ENCODE measurements at places on chromosomes 11 and 22.

DNA sequence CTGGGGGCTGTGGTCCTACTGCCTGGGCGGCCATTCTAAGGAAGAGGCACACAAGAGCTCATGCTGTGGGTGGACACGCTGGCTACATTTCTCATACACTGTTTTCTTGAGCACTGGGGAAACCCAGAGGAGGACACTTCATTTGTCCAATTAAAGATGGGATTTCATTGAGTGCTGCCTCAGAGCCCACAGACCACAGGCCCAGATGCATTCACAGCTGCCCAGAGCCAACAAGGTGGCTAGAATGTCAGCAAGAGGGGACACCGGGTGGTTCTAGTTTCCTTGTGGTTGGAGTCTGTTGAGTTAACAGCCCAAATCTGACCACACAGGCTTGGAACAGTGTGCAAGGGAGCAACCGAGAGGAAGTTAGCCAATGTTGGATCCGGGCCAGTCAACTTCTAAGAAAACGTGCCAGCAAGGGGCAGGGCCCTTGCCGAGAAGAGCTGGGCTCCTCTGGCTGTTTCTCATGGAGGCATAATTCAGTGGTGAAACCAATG is 35.0 kb upstream of the SORL1 start:
- peak; percentile 36 for DNase-seq

GRCh38 chr22:24146791-24147353 is 34.4 kb upstream of the SUSD2 start:
- DNase-seq = no peak

DNA sequence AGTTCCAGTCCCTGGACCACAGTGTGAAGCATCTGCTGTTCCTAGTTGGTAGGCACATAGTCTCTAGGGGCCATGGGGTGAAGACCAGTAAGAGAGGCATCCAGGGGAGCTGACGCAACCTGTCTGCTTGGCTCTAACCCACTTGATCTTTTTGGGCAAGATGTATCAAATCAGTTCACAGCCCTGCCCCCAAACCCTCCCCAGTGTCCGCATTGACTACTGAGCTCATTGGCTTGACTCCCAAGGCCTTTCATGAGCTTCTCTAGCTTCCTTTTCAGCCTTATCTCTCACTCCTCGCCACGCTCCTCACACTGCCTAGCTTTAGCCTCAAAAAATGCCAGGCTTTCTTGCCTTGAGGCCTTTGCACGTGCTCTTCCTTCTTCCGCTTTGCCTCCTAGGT is 29.7 kb upstream of the ABCC8 start:
- peak; percentile 5 for DNase-seq

DNA sequence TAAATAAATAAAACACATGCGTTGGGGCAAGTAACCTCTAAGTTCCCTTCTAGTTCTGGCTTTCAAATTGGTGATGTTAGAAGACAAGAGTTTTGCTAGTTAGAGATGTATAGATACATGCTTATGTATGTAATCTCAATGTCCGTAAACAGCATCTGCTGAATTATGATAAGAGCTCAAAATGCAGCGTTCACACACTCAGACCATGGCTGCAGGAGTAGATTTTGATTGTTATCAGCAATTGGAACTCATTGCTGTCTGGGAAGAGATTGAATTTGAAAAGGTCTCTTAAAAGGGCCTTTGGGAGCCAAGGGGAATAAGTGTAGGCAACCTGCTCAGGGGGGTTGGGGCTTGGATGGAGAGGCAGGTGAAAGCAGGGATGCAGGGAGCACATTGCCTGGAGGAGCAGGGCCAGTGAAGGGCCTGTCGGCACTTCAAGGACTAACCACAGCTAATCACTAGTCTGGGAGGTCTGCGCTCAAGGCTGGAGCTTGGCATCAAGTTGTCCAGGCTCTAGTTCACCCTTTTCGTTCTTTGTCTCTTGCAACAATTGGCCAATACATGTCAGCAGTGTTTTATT is 2.7 kb upstream of the RAG1 start:
- DNase-seq = no peak

GRCh38 chr11:13288375-13289029 is 10.9 kb downstream of the BMAL1 start:
- DNase-seq = no peak

- no peak for DNase-seq
Measured at GRCh38 chr11:68107689-68108088, 13.5 kb downstream of the CHKA start.

GRCh38 chr22:46619830-46620501 is at the start of gene GRAMD4:
TSS of gene GRAMD4 (plus strand) at chr22:46620386. CDS start at chr22:46626800, 6,414 bp downstream.
- DNase-seq = no peak

GRCh38 chr11:76850130-76850529 is 10.6 kb upstream of the ACER3 start:
- DNase-seq = no peak

GRCh38 chr22:45305456-45306075 is 4.2 kb upstream of the FAM118A start:
- DNase-seq = no peak

DNA sequence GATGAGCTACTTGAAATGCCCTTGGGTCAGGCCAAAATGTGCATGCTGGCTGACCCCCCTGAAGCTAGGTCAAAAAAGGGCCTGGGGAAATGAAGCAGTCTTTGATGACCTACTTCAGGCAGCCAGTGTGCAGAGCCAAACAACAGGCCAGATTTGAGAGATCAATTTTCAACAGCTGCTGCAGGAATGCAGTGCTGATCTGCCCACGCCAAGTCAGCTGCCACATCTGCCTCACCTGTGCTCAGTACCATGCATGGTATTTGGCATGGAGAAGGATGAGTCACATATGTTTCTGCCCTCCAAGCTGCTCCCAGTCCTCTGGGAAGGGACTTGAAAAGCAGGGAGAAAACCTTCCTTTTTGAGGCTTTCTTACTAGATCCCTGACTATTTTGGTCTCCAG is 35.8 kb downstream of the MTNR1B start:
- no peak for DNase-seq

DNA sequence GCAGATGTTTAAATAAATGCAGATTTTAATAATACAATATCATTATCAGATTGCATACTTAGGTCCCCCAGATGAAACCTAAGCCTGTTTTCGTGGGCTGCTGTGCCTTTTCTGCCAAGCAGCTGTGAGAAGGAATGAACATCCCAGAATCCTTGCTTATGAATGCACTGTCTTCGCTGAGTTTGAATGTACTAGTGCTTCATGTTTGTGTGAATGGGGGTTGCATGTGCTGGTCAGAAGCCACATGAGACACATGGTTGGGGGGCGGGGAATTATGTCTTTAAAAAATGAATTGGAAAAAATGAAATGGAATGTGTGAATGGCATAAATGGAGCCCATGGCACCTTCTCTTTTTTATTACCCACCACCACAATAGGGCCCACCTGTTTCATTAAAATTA is 125.4 kb upstream of the HSD17B12 start:
- DNase-seq = no peak

GRCh38 chr11:10477690-10478046 is 22.6 kb downstream of the AMPD3 start:
- no peak for DNase-seq

DNA sequence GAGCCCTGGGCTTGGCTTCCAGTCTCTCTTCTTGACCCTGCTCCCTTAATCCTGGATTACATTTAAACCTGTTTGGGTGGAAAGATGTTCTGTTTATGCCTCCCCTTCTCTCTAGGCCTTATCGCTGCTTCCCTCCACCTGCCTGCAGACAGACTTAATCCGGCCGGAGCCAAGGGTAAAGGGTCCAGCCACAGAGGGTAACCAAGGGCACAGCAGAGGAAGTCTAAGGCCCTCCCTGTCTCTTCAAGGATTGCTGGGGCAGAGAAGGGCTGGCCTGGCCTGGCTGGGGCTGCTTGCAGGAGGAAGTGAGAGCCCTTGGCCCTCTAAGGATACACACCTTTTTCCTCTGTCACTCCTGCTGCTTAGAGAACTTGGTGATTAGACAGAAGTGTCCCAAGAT is 2.1 kb downstream of the GAL3ST3 start:
- DNase-seq = no peak

DNA sequence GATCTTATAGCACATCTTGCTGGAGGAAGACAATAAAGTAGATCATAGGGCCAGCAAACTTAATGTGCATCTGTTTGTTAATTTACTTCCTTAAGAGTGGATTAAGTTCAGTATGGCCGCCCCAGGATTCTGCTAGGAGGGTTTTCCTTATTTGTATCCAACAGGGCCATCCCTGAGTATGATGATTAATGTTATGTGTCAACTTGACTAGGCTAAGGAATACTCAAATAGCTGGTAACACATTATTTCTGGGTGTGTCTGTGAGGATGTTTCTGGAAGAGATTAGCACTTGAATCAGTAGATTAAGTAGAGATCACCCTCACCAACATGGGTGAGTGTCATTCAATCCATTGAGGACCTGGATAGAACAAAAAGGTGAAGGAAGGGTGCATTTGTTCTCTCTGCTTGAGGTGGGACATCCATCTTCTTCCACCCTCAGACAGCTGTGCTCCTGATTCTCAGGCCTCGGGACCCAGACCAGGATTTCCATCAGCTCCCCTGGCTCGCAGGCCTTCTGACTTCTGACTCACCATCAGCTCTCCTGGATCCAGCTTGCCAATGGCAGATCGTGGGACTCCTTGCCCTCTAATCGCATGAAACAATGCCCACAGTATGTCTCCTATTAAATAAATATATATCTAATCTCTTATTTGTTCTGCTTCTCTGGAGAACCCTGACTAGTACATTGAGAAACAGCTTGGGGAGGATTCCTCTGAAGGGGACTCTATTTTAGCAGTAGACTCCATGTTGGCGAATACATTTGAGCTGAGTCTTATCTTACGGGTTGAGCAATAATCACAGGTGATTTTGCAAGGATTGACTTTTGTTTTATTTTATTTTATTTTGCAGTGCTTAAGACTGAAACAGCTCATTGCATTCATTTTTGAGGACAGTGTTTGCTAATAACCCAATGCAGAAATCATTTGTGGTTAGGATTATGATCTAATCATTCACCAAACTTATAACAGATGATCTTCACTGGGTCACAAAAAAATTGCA is 9.0 kb upstream of the ZBTB44 start:
- no peak for DNase-seq

- DNase-seq = no peak
Measured at GRCh38 chr11:71170624-71171423, 81.6 kb downstream of the SHANK2 start.

- DNase-seq = no peak
Measured at GRCh38 chr22:35781898-35782297, 64.2 kb downstream of the APOL5 start.

DNA sequence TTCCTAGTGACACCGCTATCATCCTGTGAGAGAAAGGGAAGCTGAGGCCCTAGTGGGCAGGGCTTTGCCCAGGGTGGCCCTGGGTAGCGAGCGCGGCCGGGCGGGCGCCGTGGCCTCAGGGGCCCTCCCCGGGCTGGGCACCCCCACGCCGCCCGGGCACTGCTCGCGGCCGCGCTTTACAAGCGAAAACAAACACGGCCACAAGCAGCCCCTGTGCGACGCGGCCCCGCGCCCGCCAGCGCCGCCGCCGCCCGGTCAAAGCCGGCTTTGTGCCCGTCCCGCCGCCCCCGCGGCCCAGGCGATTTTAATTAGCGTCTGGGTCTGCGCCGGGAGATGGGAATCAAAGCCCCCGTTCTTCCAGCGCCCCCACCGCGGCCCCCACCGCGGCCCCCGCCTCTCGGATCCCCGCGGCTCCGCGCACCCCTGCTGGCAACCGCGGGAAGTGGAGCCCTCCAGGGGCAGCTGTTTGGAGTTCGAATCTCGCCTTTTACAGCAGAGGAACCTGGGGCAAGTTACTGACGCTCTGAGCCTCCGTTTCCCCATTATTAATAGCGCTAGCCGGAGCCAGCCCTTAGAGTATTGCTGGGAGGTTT is 47.9 kb downstream of the CHRDL2 start:
- peak; percentile 91 for DNase-seq

DNA sequence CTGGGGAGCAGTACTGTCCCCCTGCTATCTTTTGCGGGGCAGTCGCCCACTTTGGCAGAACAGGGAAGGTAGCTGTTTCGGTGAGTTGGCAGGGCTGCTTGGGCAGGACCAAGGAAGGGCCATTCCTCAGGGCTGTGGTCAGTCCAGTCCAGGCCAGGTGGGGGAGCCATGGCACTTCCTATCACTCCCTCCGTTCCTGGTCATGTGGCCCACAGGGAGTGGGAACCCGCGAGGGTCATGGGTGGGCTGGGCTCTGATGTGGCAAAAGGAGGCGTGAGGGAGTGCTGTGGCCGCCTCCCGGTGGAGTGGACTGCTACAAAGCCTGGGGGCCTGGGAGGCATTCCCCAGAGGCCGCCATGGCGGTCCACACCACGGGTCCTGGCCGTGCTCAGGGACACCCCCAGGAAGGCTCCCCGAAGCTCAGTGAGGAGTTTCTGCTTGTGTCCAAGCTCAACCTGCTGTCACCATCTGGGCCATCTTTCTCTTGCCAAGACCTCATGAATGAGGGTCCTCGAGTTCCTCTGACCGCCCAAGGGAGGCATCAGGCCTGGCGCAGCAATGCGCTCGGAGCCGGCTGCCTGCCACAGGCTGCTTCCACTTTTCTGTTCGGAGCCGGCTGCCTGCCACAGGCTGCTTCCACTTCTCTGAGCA is 11.9 kb downstream of the CHID1 start:
- DNase-seq = no peak

DNA sequence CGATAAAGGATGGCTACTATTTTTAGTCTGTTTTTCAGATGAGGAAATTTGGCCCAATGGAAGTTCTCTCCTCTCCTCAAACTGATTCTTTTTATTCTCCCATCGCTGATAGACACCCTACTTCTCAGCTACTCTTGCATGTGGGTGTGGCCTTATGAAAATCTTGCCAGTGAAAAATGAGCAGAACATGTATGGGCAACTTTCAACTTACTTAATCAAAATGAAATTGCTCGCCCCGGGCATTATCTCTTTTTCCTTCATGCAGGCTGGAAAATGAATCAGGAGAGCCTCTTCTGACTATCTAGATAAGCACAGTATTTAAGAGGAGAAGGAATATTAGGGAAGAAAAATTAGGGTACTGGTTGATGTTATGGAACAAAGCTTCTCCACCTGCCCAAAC is 2354.7 kb upstream of the RAG2 start:
- DNase-seq = no peak

DNA sequence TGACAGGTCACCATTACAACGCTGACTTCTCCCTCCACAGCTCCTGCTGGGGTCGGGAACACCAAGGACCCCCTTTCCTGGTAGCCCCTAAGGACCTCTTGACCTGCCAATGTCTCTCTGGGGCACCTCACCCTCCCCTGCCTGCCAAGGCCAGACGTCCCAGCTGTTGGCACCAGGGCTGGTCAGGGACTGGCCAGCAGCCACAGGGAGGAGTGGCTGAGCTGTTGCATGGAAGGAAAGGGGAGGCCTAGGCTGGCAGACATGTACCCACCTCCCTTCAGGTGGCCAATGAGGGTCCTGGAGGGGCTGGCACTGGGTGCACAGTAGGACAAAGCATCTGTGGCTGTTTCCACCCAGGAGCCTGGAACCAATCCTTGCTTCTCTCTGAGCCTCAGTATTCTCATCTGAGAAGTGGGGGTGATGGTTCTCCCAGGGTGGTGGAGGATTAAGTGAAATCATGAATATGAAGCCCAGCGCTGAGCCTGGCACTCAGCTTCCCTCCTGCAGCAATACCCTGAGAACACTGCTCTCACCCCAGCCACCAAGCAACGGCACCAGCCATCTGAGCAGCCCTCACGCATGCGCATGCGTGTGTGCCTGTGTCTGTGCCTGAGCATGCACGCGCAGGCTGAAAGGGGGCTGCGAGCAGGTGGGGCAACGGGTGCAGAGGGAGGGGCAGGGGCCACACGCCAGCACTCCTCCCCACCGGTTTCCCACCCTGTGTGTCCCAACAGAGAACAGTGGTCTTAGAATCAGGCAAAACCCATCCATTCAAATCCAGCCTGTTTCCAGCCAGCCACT is 5.9 kb downstream of the KCNJ4 start:
- no peak for DNase-seq

- peak; percentile 53 for DNase-seq
Measured at GRCh38 chr22:49406879-49407587, 420.6 kb downstream of the BRD1 start.

All from posterior cingulate gyrus (tissue), 11 donors.